HT1080 (cell line): ENCODE measurements at places on chromosomes 1 and 21. TPM values are rescaled to one million over a fixed set of nuclear protein-coding genes. Genes with fewer than 3 reads are reported as not detected.

Gene SPRR2D
- total RNA-seq = 1.5 TPM in 1 of 2 replicates, not detected in the other

DNA sequence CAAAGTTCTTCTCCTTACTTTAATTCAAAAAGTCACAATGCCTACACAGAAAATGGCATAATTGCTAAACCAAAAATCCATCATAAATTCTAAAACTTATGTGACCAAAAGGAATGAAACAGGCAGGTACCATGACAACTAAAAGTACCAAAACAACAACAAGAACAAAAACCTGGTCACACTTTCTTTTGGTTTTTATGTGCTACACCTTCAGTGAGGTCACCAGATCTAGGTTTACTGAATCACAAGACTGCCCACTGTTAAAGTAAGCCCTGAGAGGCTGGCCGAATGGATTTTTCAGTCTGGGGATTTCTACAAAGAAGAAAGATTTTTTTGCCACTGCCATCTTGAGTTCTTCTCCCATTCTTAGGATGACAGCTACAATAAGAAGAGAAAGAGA lies 583.0 kb upstream of the PKN2 start:
- no peak for DNase-seq

- no peak for DNase-seq
Observed at GRCh38 chr1:160451119-160451858, 50.9 kb downstream of the VANGL2 start.

DNA sequence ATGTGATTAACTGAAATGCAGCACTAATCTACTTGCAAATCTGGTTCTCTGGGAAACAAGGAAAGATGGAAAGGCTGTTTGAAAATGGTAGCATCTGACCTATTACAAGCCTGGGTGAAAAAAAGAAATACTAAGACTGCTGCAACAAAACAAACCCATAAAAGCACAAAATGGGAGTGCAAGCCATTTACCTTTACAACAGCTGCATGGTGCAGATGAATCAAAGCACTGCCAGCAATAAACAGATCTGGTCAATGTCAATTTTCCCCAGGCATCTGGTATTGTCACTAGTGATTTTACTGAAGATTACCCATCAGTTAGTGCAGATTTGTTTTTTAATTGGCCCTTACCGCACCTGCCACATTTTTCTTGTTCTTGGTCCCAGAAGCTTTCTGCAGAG lies 1341.7 kb downstream of the PLA2G4A start:
- DNase-seq = no peak

DNA sequence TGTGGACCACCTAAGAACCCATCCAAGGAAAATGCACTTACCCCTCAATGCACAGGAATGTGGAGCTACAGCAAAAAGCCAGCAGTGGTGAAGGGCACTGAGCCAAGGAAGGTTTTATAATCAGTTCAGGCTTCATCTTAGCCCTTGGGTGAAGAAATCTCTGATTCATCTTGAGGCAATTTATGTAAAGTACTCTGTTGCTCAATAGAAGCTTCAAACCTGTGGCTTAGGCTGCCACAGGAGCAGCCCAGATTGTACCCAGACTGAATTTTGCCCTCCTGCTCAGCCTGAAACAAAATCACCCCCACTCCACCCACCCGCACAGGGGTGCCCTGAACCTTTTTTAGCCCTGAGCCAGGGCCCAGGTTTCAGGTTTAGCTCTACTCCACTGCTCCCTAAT lies at the start of gene S100A12:
S100A12 (minus strand) TSS at position 111 of the 400 bp plus-strand sequence. CDS start 1,029 bp downstream, outside the sequence.
- peak; percentile 68 for DNase-seq

GRCh38 chr1:109598156-109598555 lies 21.3 kb downstream of the GNAT2 start:
- no peak for DNase-seq

- no peak for DNase-seq
Observed at GRCh38 chr1:247535402-247535801, 838 bp downstream of the OR2C3 start.

DNA sequence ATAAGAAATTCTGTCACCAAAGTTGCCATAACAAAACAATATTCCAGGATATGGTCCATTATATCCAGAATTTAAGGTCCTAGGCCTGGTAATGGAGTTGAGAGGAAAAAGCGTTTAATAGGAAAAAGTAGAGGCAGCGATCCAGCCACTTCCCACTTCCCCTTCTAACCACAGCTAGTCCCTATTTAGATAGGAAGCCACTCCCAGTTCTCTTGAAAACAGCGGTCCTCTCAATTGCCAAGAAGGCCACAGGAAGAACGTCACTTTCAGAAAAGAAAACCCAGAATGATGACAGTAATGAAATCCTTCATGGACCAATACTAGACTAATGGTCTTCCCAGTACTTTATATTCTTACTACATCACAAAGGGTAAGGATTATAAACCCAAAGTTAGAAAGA lies 38.6 kb downstream of the ABL2 start:
- no peak for DNase-seq

DNA sequence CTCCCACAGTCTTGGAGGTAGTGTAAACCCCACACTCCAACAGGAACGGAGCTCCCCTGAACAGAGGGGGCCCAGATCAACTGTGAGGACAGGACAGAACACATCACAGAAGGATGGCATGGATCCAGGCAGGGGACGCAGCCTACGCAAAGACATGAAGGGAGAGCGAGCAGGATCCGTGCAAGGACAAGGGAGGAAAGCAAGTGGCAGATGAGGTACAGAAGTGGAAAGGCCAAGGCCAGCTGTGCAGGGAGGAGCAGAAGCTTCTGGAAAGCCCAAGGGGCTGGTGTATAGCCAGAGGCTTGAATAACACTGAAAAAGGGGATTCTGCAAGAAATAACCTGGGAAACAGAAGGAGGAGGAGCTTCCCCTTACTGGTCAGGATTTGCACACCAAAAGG lies 81.2 kb downstream of the SIPA1L2 start:
- no peak for DNase-seq

GRCh38 chr1:42922687-42923366 lies 35.8 kb downstream of the SLC2A1 start:
- peak; percentile 75 for DNase-seq

Gene CAMK1G
- total RNA-seq = not detected in 2 replicates

DNA sequence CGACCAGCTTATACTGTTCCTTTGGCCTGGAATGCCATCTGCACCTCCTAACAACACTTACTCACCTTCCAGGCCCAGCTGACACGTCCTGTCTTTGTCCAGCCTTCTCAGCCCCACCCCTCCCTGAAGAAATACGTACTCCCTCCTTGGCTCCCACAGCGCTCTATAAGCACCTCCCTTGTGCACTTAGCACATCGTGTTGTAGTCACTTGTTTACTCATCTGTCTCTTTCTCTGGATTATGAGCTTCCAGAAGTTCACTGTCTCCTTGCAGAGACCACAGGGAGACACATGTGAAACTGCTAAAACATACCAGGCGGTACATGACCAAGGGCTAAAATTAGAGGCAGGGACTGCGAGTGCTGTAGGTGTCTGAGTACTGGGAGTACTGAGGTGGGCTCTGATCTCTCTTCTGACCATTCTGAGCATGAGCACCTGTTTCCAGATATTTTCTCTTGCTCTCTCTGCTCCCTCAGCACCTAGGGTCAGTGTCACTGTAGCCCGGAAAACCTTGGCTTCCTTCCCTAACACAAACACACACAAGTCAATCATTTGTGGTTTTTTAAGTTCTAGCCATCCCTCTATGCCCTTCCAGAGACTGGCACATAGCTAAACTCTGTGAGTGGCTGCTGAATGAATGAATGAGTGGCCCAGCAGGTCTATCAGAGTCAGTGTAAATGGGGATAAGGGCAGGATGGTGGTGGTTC lies 5.1 kb downstream of the DCST1 start:
- DNase-seq = peak; percentile 56

Gene CXADR
- 11.7 and 14.3 TPM in 2 replicates for total RNA-seq

DNA sequence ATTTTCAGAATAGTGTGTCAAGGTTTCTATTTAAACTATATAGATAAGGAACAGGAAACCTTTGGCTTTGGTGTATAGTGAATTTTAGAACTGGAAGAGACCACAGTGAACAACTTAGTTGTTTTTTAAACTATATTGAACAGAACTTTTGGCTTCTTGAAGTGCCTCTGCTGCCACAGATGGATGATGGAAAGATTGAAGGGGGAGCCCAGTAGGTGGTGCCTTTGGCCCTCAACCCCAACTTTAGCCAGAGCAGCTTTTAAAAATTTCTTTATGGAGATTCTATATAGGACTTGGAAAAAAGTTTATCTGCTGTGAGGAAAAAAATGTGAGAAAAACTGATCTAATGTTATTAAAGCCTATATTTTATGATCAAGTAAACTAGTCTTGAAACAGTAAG lies 50.2 kb downstream of the SWT1 start:
- no peak for DNase-seq

Gene OR2L3
- not detected in 2 replicates for total RNA-seq

DNA sequence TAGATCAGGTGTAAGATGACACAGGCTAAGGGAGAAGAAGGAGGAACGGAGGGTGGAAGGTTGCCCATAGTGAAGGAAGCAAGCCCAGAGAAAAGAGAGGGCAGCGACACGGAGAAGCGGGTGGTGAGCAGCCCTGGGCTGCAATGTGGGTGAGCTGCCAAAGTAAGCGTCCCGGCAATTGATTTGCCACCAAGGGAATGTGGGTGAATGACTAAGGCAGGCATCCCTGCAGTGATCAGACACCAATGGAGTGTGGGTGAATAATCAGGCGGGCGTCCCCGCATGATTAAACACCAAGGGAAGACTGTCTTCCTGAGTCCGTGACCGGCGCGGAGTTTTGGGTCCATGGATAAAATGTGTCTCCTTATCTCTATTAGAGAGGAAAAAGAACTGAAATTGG lies 79.6 kb downstream of the UCHL5 start:
- no peak for DNase-seq

GRCh38 chr1:65148548-65149350 lies 746 bp downstream of the AK4 start:
- DNase-seq = peak; percentile 30

Gene MAGI3
- 6.4 and 7.8 TPM in 2 replicates for total RNA-seq

DNA sequence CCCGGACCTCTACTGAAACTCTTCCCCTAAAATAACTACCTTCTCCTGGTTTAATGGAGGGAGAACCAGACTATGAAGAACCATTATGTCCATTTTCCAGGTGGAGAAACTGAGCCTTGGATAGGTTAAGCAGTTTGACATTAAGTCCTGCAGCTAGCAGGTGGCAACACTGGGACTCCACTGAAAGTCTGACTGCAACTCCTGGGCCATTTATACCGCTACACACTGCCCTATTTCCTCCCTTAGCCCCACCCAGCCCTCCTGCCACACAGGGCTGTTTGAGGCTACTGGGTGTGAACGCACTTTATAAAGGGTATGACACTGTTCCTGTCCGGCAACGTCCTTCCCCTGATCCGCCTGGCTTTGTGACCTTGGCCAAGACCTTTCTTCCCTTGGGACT lies 511 bp upstream of the INPP5B start:
- DNase-seq = no peak

- peak; percentile 65 for DNase-seq
Observed at GRCh38 chr1:26145041-26145959, 13.6 kb upstream of the FAM110D start.

Gene ACTRT2
- not detected in 2 replicates for total RNA-seq

DNA sequence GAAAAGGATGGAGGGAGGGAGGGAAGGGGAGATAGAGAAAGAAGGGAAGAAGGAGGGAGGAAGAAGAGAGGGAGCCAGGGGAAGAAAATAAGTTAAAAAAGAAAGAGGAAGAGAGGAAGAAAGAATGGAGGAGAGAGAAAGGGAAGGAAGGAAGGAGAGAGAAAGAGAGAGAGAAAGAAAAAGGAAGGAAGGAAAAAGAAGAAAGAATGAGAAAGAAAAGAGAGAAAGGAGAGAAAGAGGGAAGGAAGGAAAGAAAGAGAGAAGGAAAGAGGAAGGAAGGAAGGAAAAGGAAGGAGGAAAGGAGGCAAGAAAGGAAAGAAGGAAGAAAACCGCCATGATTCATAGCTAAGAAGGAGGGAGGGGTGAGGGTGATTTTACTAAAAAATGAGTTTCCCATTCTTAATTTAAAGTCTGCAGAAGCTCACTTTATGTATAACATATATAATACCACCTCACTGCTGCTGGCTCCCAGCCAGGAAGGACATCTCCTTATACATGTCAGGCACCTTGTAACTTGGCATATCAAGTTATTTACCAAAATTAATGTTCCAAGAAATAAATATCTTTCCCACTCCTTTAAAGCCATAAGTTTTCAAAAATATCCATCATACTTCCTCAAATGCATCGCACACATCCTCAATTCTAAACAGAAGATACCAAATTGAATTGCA lies 46.0 kb upstream of the OLIG2 start:
- no peak for DNase-seq

- no peak for DNase-seq
Observed at GRCh38 chr1:156740237-156740740, 599 bp downstream of the MRPL24 start.

- peak; percentile 90 for DNase-seq
Observed at GRCh38 chr1:183633676-183634343, 1.8 kb downstream of the ARPC5 start.

GRCh38 chr1:170200621-170201397 lies 55.0 kb downstream of the NTMT2 start:
- no peak for DNase-seq

Gene SMAP2
- total RNA-seq = 19.1 and 23.2 TPM in 2 replicates

Gene DFFB
- 8.1 and 8.9 TPM in 2 replicates for total RNA-seq

- peak; percentile 93 for DNase-seq
Observed at GRCh38 chr1:9239622-9240401, 5.2 kb downstream of the H6PD start.

Gene YBX1
- total RNA-seq = 1,248 and 1,380 TPM in 2 replicates

Gene C4BPB
- total RNA-seq = not detected in 2 replicates

GRCh38 chr1:215971793-215972441 lies 404.8 kb downstream of the KCTD3 start:
- DNase-seq = no peak

DNA sequence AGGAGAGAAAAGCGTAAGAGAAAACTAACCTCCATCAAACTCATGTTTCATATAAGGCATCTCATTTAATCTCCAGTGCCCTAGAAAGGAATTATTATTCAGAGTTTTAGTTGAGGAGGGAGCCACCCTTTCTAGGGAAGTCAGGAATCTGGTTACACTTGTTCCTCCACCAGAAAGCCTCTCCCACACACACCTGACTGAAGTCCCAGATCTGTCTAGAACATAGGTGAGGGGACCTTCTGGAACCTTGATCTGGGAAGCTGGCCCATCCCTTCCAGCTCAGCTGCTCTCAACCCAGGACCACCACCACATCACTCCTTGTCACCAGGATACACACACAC lies 1.9 kb upstream of the DENND2D start:
- no peak for DNase-seq

DNA sequence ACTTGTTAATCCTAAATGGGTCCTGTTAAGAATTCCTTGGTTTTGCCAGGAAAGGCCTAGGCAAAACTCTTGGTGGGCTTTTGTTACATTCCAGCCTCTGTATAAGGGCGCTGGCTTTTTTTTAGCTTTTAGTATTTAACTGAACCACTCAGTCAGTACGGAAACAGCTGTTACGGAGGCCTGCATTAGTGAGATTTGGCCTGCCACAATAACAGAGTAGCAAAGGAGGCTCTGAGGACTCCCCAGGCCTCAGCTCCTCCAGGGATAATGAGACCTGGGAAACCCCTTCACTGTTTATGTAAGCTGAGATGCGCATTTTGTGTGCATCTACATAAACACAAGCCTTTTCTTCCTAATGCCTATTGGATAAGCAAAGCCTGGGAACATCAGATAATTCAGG lies 210.2 kb downstream of the APP start:
- no peak for DNase-seq

Gene SNX27
- total RNA-seq = 15.2 and 21.1 TPM in 2 replicates

Gene RNU1-2
- under 0.01 TPM in 1 of 2 replicates, not detected in the other for total RNA-seq

DNA sequence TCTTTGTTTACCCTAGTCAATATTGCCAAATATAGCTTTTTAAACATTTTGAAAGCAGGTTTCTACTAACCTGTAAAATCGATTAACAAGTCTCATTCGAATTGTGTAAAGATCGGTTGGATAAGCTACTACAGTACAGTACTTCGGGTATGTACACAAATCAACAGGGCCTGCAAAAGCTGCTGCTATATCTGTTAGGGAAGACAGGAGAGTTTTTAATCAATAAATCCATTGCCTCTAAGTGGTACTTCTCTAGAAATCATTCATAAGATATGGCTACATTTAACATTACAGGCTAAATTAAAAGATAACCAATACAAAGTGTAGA lies 34.8 kb upstream of the PSMG1 start:
- DNase-seq = no peak
